ENCODE measurements at places on chromosomes 16 and 17. TPM values are rescaled to one million over a fixed set of nuclear protein-coding genes. Genes with fewer than 3 reads are reported as not detected.

Gene LRRC37A
- 1.7 TPM for total RNA-seq

Gene SLC25A19
- 141 TPM for total RNA-seq

Gene SRRM2
- total RNA-seq: 513 TPM

Gene NLK
- total RNA-seq: 12.9 TPM

Gene TBC1D3G
- not detected for total RNA-seq

Gene FBXO39
- not detected for total RNA-seq

Gene SLC2A4
- 0.34 TPM for total RNA-seq

All from activated CD8-positive, alpha-beta memory T cell treated with anti-CD3 and anti-CD28 coated beads for 36 hours (primary cell).